ENCODE measurements at places on chromosomes 7 and 10.

DNA sequence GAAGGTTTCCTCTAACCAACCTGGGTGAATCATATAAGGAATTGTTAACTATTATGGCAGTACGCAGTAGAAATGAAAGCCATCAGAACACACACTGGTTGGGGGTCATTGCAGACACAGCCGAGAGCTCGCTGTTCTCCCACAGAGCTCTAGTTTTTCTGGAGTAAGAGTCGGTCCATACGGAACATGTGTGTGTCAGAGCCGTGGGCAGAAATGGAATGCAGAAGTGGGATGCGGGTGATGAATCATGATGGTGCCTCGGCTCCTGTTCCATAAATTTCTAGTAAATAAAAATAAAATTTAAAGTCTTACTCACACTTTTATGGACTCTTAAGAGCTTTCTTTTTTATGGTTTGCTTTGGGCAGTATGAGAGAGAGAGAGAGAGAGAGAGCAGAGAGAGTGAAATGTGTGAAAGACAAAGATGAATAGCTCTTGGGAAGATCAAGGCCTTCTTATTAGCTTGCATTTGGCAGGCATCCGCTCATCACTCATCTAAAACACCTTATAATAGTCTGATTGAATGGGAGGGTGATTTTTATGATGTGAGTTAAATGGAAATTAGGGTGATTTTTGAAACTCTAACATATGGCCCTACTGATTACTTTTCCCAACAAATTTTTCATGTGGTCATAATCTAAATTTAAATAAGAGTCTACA is 98.8 kb upstream of the PFKP start:
- DNase-seq = peak; percentile 52

- no peak for DNase-seq
Observed at GRCh38 chr7:132907380-132907940, 174.4 kb downstream of the CHCHD3 start.

DNA sequence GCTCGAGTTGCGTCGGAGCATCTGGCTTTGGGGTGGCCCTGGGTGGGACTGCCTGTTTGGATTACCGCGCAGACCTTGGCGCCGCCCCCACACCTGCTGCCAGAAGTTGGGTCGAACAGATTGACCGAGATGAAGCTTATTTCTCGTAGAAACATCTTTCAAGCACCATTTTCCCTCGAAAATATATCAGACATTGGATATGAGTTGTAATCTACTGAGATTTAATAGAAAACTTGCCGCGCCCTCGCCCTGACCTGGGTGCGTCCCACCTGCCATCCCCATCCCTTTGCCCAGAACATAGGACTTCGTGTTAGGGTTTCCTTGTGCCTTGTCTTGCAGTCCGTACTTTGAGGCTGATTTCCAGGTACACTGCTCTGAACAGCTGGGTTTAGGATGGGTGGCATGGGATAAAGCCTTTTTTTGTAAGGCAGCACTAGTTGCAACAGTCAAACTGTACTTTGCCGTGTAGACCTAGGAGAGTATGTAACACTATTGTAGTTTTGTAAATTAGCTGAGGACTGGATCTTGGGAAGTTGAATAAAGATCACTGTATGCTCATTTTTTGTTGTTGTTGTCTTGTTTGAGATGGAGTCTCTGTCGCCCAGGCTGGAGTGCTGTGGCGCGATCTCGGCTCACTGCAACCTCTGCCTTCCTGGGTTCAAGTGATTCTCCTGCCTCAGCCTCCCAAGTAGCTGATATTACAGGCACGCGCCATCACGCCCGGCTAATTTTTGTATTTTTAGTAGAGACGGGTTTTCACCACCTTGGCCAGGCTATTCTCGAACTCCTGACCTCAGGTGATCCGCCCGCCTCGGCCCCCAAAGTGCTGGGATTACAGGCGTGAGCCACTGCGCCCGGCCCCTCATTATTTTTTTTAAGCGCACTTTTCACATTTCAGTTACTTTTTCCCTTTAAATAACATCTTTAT is 978 bp downstream of the OGDH start:
- DNase-seq = no peak

GRCh38 chr10:48767373-48768143 is 82.9 kb downstream of the WDFY4 start:
- no peak for DNase-seq

- DNase-seq = no peak
Observed at GRCh38 chr7:67896721-67897120, 900.1 kb downstream of the TYW1 start.

- no peak for DNase-seq
Observed at GRCh38 chr10:95188593-95188992, 5.4 kb upstream of the ACSM6 start.

DNA sequence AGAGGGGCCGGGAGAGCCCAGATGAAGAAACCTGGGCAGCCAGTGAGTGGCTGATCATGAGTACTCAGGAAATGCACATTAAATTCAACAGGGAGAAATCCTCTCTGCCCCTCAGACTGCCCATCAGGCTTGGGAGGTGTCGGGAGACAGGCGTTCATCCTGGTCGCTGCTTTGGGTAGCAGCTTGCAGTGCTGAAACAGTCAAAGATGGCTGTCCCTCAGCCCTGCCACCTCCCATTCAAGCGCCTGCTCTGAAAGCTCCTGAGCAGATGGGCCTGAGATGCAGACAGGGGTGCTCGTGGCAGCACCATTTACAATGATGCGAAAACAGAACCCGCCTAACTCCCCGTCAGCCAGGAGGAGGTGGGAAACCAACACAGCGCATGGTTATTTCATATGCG is 3.6 kb upstream of the JAKMIP3 start:
- no peak for DNase-seq

DNA sequence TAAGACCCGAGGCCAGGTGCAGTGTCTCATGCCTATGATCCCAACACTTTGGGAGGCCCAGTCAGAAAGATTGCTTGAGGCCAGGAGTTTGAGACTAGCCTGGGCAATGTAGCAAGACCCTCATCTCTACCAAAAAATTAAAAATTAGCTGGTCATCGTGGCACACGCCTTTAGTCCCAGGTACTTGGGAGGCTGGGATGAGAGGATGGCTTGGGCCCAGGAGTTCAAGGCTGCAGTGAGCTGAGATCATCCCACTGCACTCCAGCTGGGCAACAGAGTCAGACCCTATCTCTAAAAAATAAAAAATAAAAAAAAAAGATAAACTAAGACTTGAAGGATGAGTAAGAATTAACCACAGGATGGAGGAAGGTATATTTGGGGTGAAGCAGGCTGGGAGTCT is 77.9 kb downstream of the JCAD start:
- DNase-seq = no peak

DNA sequence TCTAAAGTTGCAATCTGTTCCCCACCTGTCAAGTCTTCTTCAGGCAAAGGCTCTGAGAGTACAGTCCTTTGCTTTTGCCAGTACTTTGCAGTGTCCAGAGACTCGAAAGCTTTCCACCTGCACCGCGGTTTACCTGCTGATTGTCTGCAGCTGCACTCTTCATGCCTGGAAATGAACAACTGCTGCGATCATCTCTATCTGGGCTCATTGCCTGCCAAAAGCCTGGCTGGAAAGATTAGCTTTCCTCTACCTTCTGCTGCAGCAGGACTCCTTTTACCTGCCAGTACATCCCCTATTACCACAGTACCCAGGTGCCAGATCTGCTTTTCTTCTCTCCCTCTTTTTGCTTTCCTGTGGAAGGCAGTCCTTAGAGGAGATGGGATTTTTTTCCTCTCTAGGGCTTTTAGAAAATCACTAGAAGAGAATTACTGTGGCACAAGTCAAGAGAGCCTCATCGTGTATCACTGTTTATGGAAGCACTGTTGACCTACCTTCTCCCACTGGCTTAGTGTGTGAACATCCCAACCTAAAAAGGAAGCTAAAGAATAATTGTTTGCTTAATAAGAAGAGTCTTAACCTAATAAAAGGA is 2.2 kb downstream of the STRIP2 start:
- DNase-seq = no peak

DNA sequence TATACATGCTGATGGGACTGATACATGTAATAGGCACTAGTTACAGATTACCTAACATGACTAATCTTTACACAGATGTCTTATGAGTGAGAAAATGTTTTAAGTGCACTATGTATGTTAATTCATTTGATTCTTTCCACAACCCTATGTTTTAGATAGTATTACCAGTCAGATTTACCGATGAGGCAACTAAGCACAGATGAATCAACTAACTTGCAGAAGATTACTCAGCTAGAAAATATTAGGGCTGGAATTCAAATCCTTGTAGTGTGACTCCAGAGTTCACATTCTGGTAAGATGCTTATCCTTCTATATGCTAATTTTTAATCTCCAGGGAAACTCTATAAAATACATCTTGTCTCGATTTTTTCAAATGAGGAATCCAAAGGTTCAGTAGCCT is 964.9 kb downstream of the REEP3 start:
- DNase-seq = no peak

DNA sequence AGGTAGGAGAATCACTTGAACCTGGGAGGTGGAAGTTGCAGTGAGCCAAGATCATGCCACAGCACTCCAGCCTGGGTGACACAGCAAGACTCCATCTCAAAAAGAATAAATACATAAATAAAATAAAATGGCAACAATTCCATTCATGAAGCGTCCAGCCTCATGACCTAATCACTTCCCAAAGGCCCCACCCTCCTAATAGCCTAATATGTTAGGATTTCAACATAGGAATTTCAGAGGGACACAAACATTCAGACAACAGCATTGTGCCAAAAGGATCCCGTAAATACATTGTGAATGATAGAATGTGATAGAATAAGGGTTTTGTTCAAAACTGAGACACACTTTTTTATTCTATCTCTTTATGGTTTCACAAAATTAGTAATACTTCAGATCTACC is 90.3 kb downstream of the FAM107B start:
- no peak for DNase-seq

DNA sequence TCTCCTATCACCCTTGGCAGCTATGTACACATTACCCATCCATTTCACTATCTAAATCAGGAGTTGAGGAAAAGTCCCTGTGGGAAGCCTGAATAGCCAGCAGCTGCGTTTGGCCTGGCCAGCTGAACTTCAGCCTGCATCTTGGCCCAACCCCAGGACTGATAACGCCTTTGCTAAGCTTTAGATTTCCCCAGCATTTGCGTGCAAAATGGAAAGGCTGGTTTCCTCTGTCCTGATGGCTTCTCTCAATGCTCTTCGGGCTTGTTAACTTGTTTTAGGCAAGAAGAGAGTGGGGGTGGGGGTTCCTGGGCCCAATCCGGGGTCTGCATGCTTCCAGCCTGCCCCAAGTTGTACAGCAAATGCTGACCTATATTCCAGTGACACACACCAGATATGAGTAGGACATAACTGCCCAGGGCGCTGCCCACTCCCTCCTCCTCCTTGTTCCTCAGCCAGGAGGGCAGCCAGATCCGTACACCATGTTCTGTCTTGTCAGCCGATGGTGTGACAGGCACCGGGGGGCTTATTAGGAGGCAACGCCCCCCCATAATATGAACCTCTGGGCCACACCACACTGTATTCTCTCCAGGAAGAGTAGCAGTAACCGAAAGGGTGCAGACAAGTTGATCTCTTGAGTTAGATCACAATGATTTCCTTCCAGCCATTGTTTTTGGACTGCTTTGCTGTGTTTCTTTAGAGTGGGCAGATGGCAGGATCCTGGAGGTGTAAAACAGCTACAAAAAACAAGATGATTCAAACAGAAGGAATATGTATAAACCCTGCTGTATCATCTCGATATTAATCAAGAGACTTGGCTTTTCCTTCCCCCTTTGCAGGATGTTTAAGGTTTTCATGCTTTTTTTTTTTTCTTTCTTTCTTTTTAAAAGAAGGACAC is 339.0 kb downstream of the RNLS start:
- peak; percentile 92 for DNase-seq

GRCh38 chr10:48609441-48609840 is 4.6 kb upstream of the ARHGAP22 start:
- DNase-seq = no peak

DNA sequence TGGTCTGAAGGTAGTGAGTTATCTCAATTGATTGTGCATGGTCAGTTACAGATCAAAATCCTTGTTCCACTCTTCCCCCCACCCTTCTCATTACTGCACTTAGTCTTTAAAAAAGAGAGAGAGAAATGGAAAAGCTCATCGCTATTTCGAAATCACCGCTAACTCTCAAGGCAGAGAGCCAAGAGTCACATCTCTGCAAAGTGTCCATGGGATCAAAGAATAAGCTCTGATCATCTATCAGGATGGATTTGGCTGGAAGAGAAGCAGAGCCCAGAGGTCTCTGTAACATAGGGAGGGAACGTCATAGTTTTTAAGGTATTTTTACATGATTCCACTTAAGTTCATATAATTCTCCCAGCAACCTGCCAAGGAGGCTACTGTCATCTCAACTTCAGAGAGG is 30.0 kb upstream of the MYH16 start:
- DNase-seq = no peak

- DNase-seq = no peak
Observed at GRCh38 chr7:28739826-28740225, 218.3 kb downstream of the TRIL start.

DNA sequence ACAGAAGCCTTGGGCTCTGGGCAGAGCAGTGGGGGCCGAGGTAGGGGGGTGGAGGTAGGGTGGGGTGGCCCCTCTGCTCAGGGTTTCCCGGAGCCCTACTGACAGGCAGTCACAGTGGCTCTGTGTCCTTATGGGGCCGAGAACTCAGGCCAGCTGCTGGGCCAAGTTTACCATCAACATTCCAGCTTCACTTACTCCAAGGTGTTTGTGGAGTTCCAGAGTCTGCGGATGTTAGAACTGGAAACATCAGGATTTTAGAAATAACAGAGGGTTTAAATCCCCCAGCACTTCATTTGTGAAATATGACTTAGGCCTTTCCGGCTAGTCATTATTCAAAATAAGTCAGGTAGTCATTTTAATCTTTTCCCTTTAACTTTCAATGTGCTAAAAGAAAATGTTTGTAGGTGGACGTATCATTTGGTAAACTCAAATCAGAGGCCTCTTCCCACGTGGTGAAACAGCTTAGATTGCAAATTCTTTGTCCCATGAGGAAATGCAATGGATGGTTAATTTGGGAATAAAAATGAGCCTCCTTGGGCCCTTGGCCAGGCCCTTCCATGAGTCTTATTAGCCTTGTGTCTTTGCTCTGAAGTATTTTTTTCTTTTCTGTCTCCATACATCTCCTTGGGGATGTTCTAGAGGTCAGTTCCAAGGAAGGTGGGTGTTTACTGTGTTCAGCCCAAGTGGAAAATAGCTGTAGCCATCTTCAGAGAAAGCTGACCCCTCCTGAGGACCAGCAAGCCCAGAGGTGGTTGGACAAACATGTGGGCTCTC is 99.6 kb upstream of the BTBD16 start:
- DNase-seq = no peak

DNA sequence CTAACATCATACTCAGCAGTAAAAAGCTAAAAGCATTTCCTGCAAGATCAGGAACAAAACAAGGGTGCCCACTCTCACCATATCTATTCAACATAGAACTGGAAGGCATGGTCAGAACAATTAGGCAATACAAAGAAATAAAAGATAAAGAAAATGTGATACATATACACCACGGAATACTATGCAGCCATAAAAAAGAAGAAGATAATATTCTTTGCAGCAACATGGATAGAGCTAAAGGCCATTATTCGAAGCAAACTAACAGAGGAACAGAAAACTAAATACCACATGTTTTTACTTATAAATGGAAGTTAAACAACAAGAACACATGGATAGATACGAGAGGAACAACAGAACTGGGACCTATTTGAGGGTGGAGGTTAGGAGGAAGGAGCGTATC is 652.7 kb downstream of the GRID1 start:
- DNase-seq = no peak

Measured in myocyte (in vitro differentiated cells).